ENCODE measurements at places on chromosomes 1 and 21.
A peak's percentile ranks its signal among the peaks of the same experiment; 100 is the strongest.

DNA sequence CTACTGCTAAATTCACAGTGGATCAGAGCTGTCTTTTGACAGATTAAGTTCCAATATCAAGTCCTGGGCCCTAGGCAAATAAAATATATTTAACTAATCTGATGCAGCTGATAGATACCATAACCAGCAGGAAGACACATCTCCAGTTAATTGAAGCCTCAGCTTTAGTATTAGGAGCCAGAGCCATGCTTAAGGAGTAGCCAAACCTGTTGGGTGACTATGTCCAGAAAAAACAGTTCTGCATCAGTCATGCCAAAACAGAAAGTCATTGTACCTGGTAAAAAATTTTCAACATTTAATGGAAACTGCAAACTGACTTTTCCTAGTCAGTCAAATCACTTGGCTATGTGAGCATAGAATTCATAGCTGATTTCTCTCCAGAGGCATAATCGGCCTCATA lies 200.5 kb upstream of the RUNX1 start:
- no peak for DNase-seq

DNA sequence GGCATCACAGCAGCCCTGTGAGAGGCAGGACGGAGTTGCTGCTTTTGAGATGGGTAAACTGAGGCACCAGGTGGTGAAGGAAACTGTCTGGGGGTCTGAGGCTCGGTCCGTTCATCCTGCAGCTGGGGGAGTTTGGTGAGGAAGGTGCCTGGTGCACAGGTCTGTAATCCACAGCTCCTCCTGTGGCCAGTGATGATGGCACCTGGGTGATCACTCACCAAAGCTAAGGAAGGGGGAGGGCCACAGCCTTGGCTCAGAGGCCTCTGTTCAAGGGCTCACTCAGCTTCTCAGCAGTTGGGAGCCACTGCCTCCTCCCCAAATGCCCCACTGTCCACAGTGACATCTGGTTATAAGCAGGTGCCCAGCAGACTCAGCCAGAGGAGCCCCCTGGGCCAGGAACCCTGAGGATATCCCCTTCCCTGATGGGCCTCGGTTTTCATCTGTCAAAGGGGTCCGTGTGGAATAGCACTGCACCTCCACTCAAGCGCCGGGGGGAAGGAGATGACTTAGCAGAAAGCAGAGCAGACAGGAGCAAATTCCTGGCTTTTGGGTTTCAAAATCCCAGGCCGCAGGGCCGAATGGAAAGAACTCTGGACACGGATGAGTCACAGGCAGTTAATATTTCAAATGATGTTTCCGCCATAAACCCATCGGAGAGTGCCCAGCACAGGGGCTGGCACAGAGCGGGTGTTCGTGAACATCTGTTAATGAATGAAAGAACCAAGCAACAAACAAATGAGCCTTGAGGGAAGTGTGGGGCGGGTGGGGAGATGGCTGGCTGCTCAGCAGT lies 82.8 kb downstream of the DMRTB1 start:
- no peak for DNase-seq

DNA sequence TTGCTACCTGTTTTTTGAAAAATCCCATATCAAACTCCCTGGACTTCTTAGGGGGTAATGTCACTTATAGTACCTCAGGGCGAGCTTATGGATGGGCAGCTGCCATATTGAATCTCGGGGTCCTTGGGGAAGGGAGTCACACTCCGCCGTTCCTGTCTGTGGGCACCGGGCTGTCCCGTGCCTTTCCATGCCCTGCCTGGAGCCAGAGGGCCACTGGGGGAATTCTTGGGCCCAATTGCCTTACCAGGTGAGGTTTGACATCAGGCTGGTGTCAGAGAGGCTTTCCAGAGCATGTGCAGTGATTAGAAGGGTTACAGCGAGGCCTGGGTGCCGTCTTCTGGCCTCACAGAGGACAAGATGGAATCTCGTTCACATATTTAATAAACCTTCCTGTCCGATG lies 28.8 kb downstream of the QSOX1 start:
- DNase-seq, result no peak

- DNase-seq, result no peak
These were observed 89.9 kb upstream of the LBR start for GRCh38 chr1:225517697-225518096.

GRCh38 chr1:232204269-232204668 lies 425.7 kb downstream of the SIPA1L2 start:
- DNase-seq, result no peak

- no peak for DNase-seq
These were observed 49.1 kb downstream of the RAP1GAP start for GRCh38 chr1:21620011-21620410.

- DNase-seq, result no peak
These were observed 8.4 kb upstream of the MRPS6 start for GRCh38 chr21:34065027-34065426.

DNA sequence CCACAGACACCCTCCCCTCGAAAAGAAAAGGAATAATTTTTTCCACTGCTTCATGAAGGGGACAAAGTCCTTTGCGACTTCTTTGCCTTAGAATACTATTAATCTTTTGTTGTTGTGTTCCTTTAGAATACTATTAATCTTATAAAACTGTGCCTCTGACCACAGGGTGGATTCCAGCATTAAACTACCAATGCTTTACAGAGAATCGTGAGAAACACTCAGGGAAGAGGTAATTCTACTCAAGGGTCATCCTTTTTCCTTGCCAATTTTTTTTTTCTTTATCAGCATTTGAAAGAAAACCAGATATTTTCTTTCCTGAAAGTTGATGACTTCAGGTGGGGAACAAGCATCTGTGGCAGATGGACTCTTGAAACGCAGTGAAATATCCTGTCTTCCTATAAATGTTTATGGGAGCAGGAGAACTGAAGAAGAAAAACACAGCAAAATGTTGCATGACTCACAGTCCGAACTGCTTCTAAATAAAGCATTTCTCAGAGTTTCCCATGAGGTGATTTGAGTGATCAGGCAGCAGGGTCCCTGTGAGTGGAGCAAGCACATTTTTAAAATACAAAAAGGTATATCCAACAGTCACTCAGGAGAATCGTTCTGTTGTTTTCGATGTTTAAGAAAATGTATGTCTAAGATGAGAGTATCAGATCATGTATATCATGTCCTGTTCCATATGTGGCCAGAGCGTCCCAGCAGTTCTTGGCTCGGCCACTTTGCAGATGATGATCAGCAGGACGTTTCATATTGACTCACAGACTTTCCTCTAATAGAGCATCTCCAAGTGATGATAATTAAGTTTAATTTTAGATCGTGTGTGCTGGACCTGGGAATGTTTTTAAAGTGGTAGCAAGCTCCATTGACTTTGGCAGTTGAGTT lies 154.2 kb upstream of the RUNX1 start:
- no peak for DNase-seq

GRCh38 chr1:65146908-65147423 lies 1.0 kb upstream of the AK4 start:
- no peak for DNase-seq

DNA sequence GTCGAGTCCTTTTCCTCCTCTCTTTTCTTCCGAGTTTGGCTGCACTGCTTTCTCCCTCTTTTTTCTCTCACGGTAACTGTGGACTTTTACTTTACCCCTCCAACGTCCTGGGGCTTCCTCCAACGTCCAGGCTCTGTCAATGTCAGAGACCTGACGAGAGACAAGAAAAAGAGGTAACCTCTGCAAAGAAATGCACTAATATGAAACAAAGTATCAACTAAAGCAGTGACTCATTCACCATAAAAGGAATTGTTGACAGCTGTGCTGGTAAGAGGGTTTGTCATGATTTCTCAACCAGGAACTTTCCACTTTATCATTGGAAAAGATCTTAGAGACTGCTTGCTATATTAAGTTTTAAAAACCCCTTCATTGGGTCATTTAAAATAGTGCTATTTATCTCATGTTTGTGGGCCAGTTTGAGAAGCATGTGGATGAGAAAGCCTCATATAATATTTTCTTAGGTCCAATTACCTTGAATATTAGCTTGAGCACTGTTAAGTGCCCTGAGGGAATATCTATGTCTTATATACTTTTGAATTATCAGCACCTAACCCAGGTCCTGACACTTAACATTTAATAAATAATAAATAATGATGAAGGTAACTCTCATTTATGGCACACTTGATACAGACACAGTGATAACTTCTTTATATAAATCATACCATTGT lies at the start of gene GBP2:
TSS of gene GBP2 (minus strand) at position 202 of the 668 bp plus-strand sequence. CDS start 4,148 bp downstream, outside the sequence.
- DNase-seq, result peak; percentile 66

- no peak for DNase-seq
These were observed 15.9 kb downstream of the HSPA13 start for GRCh38 chr21:14366998-14367397.

DNA sequence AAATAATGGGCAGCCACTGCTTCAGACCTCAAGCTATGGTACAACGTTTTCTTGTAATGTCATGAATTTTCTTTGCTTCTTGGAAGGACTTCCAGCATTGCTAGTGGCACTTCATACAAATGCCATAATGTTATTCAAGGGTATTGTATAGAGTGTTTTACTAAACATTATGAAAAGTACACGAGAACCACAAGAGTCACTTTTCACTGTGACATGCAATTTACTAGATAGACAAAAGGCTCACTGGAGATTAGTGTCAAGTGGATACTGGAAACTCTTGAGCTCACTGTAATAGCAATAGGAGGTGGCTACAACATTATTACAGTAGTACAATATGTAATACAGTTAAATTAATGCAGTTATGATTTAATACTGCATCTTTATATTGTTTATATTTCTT lies 5.3 kb upstream of the OLFM3 start:
- no peak for DNase-seq

All from CD4-positive, alpha-beta T cell treated with Interleukin-6 at 100 ng/mL for 8 hours (primary cell).